HS-27A (cell line): ENCODE measurements at places on chromosomes 3 and 15.

GRCh38 chr3:24042174-24043059 lies 97.3 kb downstream of the NR1D2 start:
- DNase-seq: no peak

DNA sequence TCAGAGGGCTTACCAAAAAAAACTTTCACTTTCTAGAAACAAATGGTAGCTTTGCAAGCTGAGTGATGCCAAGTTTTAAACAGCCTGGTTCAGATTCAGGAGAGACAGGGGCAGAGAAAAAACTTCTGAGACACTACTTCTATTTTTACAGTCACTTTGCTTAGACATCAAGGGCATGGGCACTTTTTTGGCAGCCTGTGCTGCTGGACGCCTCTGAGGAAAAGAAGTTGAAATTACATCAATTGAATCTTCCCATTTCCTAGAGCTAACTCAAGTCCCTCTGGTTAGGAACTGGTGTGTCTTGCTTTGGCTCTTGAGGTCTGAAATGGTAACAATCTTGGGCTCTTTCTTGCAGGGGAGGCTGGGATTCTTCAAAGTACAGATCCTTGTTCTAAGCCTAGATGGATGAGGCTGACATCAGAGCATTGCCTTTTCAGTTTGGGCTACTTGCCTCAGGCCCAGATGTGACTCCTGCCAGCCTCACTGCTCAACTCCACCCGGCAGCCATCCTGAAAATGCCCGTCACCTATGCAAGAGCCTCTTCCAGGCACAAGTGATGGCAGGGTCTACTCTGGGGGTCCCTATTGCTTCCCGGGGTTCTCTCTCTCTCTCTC lies 357.5 kb downstream of the FOXP1 start:
- no peak for DNase-seq

- DNase-seq: peak; percentile 73
These were observed 10.4 kb upstream of the MME start for GRCh38 chr3:155069729-155070128.

GRCh38 chr3:150230037-150230436 lies 178.1 kb upstream of the TSC22D2 start:
- no peak for DNase-seq

DNA sequence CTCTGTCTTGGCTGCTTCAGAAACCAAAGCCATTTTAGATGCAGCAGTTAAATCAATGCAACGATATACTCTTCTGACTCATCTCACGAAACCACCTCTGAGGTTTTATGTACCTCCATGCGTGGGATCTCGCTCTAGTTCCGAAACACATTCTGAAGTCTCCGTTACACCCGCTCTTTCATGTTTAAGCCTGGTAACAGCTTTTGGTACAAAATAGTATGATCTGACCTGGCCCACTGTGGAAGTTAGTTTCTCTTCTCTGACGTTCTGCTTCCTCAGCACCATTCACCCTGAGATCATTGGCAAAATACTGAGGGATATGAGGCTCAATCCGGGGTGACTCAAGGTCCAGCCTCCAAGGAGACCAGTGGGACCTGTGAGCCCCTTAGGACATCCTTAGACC lies 121.9 kb downstream of the TMEM266 start:
- DNase-seq: no peak

GRCh38 chr3:143255739-143256138 lies 136.2 kb downstream of the CHST2 start:
- no peak for DNase-seq

- DNase-seq: no peak
These were observed 7.1 kb downstream of the MINAR1 start for GRCh38 chr15:79439236-79439635.

- DNase-seq: peak; percentile 81
These were observed 36.5 kb upstream of the SPTBN5 start for GRCh38 chr15:41930221-41930866.

GRCh38 chr3:121836481-121836880 lies 1.5 kb downstream of the EAF2 start:
- DNase-seq: no peak

DNA sequence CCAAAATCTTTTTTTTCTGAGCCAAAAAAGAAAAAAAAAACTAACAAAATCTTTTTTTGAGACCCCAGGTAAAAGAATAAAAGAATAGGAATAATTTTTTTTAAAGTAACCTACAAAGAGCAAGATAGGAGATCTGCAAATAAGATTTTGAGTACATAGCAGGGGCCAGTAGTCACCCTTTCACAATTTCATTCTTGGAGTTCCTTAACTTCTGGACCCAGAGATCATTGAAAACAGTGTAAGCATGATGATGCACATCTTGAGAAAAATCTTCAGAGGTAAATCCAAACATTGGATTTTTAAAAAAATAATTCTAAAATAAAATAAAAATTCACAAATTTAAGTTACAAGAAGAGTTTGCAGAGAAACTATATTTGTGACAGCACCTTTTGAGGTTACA lies 18.8 kb downstream of the TFRC start:
- no peak for DNase-seq

DNA sequence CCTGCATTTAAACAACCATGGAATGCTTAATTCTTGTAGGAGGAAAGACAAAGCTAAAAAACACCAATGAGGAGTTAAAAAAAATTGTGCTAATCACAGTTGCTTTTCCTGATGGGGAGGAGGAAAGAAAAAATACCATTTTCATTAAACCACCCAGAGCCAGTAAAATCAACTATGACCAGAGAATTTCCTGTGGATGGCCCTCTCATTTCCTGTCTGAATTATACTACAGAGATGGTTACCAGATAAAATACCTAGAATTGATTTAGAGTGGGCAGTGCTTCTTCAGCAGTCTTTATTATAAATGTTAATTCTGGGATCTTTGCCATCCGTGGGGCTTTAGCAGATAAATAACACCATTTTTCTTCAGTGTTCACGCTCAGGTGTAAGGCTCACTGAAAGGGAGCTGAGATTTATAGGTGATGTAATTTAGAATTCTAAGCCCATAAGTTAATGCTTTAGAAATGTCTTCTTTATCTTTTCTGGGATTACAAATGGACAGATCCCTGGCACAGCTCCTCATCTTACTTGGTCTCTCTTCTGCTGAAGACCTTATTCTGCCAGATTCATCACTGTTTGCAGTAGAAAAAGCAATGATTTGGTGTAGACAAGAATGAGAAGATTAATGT lies 37.9 kb downstream of the RETNLB start:
- DNase-seq: no peak

DNA sequence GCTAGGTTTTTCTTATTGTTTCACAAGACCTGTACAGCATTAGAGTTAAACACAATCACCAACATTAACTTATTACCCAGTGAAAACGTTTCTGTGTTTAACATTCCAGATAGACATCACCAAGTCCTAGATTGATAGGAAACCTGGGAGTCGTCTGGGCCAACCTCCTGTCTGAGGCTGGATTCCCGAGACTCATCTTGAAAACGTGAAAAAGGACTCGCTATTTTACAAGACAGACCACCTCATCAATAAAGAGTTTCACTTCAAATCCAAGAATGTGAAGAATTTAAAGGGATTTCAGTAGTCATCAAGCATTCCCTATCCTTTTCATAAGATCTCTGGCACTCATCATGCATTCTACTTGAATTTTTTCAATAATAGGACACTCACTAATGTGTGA lies 626.6 kb downstream of the MCTP2 start:
- DNase-seq: no peak

- no peak for DNase-seq
These were observed 32.2 kb upstream of the FEZF2 start for GRCh38 chr3:62405566-62405965.

DNA sequence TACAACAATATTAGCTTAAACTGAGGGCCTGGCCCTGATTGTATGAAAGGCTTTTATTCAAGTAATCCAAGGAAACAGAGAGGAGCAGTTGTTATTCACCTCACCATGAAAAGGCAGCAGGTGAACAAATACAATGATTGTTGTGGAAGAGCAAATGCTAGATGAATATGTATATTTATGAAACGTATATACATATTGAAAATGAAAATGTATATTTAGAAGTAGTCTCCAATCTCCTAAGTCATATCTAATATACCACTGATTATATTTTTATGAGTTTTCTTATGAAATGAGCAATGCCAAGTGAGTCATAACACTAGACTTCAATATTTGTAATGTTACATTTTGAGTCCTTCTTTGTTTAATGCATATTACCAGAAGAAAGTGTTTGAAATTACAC lies 116.2 kb upstream of the KCNMB2 start:
- DNase-seq: no peak

- no peak for DNase-seq
These were observed 73.1 kb upstream of the TERB2 start for GRCh38 chr15:44883199-44883877.

GRCh38 chr3:46405301-46406019 lies 1.4 kb downstream of the CCR5AS start:
- DNase-seq: no peak

- DNase-seq: no peak
These were observed 34.1 kb downstream of the ADAM10 start for GRCh38 chr15:58715266-58715917.

GRCh38 chr3:23217872-23218554 lies 14.9 kb downstream of the UBE2E2 start:
- DNase-seq: no peak

DNA sequence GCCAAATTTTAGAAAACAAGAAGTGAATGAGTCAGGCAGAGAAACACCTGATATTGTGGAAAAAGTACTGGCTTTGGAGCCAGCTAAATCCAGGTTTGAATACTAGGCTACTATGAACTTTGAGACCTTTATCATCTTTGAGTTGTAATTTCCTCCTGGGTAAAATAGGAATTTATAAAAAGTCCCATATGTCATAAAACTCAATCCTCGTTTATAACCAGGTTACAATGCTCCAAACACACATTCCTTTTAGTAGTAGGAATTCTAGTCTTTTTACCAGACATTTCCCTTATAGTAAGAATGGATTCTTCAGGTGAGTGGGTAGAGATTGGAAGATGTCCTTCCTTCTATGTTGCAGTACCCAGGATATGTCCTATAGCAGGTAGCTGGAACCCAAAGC lies 16.7 kb upstream of the DPH6 start:
- no peak for DNase-seq

DNA sequence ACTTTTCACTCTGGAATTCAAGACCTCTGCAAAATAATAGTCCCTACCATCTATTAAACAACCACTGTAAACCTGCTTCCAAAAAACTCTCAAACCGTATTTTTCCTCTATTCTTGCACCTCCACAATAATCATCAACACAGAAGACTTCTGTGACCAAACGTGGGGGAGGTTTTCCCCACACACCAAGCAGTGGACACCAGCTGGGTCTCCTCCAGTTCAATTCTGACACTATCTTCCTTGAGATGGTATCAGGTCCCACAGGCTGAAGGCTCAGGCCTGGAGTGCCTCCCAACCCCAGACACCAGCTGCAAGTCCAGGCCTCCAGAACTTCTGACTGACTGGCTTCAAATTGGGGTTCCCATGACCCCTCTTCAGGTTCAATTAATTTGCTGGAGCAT lies 89.6 kb upstream of the RAP2B start:
- no peak for DNase-seq

DNA sequence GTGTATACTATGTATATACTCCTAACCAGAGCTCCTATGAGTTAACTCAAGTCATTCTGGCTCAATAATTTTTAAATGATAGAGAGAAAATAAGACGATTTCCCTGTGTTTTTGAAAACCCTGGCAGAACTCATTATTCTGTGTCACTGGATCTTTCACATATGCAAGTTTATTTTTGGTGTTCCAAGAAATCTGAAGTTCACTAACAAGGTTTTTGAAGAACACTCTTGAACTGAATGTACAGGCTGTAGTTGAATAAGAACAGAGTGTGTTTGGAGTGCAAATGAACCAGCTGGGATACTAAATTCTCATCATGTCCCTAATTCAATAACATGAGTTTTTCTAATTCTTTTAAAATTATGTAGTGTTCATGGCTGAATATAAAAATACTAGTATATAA lies 466.9 kb upstream of the SUCLG2 start:
- DNase-seq: no peak

GRCh38 chr3:157159037-157159761 lies 748 bp downstream of the CCNL1 start:
- no peak for DNase-seq

DNA sequence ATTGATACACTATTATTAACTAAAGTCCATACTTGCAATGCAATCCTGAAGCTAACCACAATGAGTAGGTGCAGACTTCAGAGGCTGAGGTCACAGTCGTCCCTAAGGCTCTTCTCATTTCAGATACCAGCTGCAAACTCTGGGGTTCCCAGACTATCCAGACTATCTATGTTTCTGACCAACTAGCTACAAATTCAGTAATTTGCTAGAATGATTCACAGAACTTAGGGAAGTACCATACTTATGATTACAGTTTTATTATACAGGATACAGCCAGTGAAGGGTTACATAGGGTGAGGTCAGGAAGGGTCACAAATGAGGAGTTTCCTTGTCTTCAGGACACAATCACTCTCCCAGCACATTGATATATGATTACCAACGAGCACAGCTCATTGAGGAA lies 36.5 kb downstream of the PPM1L start:
- DNase-seq: no peak

GRCh38 chr3:43071313-43071893 lies 34.5 kb downstream of the POMGNT2 start:
- DNase-seq: no peak

- no peak for DNase-seq
These were observed 43.8 kb downstream of the SPATA16 start for GRCh38 chr3:173096994-173097785.

DNA sequence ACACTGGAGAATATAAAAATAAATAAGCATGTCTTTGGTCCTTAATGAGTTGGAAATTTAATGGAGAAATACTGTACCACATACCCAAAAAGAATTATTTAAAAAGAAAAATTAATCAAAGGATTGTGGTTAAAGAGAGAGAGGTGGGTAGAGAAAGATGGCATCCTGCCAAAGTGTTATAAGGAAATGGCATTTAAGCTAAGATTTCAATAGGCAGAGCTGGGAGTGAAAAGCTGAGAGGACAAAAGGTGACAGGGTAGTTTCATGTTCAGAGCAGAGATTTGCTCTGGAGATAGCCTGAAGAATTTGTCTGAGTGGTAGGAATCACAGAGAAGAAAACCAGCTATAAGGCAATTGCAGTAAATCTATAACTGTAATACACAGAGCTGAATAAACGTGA lies 181.0 kb downstream of the SI start:
- DNase-seq: no peak

- no peak for DNase-seq
These were observed 43.3 kb downstream of the ZNF609 start for GRCh38 chr15:64503640-64504039.
